ENCODE measurements at places on chromosomes 4 and X.

DNA sequence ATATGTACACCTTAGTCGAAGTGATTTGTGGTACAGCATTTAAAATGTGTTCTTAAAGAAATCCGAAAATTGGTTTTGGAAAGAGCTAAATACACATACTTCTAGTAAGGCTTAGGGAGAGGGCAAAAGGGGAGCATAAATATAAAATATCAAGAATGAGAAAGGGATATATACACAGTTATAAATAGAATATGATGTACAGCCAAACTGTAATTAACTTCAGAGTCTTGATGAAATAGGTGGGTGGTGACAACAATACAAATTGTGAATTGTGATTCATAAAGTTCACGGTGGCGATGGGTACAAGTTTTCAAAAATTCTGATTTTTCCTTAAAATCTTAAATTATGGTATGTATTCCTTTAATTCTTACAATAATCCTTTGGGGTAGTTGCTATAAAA, 62.2 kb downstream of the KDM6A start:
- no peak for DNase-seq

DNA sequence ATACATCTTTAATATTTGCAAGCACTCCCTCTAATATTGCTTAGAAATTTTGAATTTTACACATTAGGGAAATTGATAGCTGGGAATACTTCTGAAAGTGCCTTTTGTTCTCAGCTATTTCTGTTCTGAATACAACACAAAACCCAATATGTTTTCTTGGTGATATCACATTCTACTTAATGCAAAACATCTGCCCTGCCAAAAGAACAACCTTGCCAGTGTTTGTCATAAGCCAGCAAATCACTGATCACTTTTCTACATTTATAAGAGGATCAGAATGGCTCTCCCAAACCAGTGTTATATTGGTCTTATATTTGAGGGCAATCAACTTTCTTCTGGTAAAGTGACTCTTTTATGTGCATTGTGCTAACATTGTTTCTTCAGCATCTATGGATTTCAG, 126.8 kb upstream of the APOOL start:
- no peak for DNase-seq

- DNase-seq, result no peak
These were observed 338.0 kb downstream of the SPOCK3 start for GRCh38 chr4:166896254-166896653.

DNA sequence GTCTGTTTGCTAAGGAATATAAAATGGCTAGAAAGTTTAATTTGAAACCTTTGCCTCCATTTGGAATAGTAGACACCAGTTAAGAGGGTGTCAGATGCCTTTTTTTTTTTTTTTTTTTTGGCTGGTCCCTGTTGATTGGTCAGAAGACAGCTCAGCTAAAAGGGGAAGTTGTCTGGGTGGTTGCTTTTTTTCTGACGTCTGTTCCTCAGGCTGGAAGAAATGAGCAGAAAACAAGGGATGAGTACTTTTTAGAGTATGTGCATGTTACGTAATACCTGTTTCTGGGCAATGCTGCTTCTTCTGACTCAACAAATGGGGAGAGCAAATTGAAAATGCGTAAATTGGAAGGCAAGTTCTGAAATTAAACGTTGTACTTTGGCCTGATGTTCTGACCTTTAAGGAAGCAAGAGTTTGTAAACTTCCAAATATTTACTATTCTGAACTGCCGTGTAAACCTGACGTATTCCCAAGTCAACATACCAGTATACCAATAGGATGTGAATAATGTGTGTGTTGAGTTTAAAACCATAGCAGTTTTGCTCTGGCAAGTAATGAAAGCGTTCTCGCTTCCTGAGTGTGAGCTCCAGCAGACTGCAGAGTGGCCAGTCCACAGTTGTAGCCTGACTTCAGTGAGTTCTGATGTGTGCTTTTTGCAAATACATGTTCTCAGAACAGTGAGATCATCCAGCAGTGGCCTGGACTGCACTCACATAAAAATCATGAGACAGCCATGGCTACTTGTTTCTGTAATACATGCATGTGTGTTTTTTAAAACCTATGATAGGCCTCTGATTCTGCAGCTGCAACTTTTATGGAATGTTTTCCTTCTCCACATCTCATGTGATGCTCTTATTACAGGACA, 1.7 kb downstream of the SAT1 start:
- DNase-seq, result peak; percentile 74

Measured in HL-60 (cell line).